ENCODE measurements at places on chromosomes 12 and 14.

- DNase-seq, result no peak
Measured at GRCh38 chr14:68513137-68513536, 279.7 kb downstream of the ZFP36L1 start.

- no peak for DNase-seq
Measured at GRCh38 chr14:32324601-32325000, 4.5 kb upstream of the AKAP6 start.

GRCh38 chr14:95328729-95329503 lies 9.2 kb upstream of the CLMN start:
- DNase-seq, result no peak

GRCh38 chr12:109016016-109016415 lies 4.9 kb downstream of the SVOP start:
- DNase-seq, result no peak

DNA sequence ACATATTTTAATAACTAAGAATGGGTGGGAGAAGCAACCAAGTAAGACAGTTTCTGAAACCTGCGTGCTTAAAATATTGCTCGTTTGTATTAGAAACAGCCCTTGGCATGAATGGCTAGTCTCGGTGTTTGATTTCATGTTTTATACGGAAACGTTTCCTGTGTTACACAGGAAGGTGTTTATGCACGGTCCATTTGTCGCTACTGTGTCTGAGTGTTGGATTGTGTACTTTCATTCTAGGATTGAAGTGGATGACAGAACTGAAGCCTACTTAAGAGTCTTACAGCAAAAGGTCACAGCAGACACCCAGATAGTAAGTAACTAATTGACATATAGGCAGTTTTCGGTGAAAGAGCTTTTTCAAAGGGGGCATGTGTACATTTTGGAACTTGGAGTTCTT lies 19.6 kb downstream of the PIWIL1 start:
- no peak for DNase-seq

DNA sequence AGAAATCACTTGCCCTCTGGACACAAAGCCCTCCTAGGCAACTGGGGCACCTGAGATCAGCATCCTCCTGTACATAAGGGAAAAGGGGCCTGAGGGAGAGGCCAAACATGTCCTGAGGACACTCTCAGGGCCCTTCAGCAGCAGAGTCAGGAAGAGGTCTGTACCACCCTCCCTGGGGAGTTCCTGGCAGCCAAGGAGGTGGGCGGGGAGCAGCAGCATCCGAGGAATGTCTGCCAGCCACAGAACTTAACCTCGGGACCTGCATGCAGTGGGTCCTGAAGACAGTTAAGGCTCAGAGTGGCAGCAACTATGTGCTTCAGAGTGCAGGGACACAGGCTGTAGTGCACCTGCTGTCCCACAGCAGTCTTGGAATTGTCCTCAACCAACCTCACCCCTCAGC lies 62.1 kb downstream of the SPTB start:
- DNase-seq, result no peak

DNA sequence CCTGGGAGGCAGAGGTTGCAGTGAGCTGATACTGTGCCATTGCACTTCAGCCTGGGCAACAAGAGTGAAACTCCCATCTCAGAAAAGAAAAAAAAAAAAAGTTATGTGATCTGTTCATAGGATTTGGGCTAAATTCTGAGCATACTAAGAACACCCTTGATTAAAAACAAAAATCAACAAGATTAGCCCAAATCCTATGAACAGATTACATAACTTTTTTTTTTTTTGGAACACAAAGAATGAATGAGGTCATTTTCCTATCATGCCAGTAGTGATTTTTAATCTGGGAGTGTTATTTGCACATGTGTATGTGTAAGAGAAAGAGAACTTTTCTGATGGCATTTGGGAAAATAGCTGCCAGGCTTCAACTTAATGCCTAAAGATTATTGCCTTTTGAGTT lies 208.7 kb downstream of the ERC1 start:
- no peak for DNase-seq

GRCh38 chr12:75750716-75751306 lies 239.4 kb upstream of the KRR1 start:
- no peak for DNase-seq

- DNase-seq, result no peak
Measured at GRCh38 chr12:3252450-3252891, 175.3 kb downstream of the TSPAN9 start.

DNA sequence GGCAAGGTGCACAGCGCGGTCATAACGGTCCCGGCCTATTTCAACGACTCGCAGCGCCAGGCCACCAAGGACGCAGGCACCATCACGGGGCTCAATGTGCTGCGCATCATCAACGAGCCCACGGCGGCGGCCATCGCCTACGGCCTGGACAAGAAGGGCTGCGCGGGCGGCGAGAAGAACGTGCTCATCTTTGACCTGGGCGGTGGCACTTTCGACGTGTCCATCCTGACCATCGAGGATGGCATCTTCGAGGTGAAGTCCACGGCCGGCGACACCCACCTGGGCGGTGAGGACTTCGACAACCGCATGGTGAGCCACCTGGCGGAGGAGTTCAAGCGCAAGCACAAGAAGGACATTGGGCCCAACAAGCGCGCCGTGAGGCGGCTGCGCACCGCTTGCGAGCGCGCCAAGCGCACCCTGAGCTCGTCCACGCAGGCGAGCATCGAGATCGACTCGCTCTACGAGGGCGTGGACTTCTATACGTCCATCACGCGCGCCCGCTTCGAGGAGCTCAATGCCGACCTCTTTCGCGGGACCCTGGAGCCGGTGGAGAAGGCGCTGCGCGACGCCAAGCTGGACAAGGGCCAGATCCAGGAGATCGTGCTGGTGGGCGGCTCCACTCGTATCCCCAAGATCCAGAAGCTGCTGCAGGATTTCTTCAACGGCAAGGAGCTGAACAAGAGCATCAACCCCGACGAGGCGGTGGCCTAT lies 875 bp downstream of the HSPA2 start:
- DNase-seq, result no peak

- DNase-seq, result no peak
Measured at GRCh38 chr12:48969833-48970701, 1.5 kb downstream of the WNT10B start.

- DNase-seq, result no peak
Measured at GRCh38 chr12:91397866-91398532, 215.4 kb upstream of the DCN start.

DNA sequence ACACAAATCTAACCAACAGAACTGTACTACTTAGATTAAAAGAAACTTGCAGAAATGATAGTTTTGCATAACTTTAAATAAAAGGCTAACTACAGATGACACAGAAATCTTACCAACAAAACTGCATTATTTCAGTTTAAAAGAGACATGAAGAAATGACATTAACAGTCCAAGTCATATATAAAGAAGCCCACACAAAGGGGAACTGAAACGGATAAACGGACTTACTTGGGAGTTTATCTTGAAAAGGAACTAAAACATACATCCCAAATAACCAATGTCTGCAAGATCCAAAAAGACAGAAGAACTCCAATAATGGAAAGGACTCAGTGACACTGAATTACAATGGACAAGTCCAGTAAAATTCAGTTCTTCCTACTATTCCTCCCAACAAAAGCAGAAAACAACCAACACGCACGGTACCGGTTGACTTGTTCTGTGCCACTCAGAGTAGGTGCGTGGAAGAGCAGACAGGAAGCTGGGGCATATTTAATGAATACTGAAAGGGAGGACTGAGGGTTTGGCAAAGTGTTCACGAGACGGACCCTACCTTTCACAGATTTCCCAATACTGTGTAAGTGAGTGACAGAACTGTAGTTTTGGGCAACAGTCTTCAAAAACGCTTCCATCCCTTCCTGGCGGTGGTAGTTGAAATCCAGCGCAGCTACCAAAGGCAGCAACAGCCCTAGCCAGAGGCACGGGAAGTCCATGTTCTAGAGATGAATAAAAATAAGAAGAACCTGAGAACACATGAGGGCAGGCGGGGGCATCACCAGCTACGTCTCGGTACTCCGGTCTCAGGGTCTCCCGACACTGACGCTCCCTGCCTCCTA lies 627 bp downstream of the CPM start:
- peak; percentile 2 for DNase-seq

GRCh38 chr14:53542732-53543131 lies 389.6 kb upstream of the DDHD1 start:
- DNase-seq, result no peak

GRCh38 chr12:114512351-114512750 lies 106.4 kb upstream of the TBX5 start:
- no peak for DNase-seq

DNA sequence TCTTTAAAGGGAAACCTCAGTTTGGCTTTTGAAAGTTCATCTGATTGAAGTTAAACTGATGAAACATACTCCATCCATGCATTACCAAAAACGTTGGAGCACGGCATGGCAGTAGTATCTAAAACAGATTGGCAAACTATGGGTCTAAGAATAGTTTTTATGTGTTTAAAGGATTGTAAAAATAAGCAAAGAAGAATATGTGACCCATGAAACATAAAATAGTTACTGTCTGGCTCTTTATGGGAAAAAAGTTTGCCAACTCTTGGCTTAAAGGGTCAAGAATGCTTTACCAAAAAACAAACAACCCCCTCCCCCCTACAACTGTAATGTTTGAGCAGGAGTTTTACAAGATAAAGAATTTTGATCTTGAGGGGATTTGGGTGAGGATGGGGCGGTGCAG lies 32.6 kb downstream of the TRAF3 start:
- no peak for DNase-seq

GRCh38 chr12:32450768-32451167 lies 51.4 kb downstream of the FGD4 start:
- DNase-seq, result no peak

- DNase-seq, result no peak
Measured at GRCh38 chr12:32585680-32586079, 93.4 kb upstream of the DNM1L start.

DNA sequence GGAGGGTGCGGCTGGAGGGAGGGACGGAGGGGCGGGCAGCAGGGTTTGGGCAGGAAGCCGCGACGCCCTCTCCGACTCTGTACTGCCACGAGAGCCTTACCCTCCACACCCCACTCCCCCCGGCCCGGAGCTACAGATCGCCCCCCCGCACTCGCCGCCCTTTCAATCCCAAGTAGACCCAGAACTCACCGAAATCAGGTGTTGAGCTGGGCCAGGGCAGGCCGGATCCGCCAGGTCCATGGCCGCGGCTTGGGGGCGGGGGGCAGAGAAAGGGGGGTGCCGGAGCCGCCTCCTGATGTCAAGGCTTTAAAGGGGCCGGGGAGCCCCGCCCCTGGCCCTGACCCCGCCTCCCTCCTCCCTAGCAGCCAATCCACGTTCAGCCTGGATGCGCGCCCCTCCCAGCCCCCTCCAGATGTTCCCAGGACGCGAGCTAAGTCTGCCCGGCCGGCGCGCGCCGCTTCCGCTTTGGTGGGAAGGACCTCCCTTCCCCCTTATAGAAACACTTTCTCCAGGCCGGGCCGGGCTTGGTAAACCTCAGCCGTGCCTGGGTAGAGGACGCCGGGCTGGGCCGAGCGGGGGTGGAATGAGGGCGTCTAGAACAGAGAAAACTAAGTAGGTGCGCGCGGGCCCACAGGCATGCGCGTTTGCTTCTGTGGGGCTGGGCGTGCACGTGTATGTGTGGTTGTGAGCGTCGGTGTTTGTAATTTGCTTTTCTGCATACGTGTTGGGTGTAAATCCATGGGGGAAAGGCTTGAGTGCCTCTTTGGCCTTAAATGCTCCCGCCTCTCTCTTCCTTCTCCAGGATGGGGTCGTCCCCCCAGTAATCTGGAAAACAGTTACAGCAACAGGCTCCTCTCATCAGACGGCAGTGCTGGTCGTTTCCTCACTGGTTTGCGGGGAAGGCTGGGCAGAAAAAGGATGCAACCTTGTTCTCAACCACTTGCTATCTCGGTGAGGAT lies at the start of gene NCKAP5L:
NCKAP5L (minus strand) TSS at position 281 of the 959 bp plus-strand sequence. CDS start 24,369 bp downstream, outside the sequence.
- DNase-seq, result peak; percentile 91

DNA sequence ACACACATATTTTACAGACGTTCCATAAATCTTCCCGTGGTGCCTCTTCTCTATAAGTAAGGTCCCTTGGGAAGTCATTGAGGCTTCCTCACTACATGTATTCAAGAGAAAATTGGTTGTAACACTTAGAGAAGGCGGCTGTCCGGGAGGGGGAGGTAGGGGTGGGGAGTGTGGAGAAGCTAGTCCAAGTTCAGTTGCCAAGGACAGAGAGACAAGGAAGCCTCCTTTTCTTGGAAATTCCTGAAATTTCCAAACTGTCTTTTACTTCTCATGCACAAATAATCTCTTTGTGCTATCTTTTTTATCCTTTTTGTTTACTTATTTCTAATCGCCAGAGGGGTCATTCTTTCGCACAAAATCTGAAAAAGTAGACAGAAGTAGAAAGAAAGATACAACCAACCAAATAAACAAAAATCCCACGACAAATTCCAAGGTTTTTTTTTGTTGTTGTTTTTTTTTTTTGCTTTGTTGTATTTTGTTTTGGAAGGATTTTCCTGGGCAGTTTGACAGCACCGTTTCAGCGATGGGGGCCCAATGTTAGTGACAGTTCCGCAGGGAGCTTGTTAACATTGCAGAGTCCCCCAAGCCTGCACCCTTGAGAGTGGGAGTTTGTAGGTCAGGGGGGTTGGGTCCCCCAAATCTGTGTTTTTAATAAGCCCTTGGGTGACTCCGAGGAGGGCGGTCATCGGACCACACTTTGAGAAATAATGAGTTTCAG lies 45.2 kb downstream of the MAP1LC3B2 start:
- no peak for DNase-seq

DNA sequence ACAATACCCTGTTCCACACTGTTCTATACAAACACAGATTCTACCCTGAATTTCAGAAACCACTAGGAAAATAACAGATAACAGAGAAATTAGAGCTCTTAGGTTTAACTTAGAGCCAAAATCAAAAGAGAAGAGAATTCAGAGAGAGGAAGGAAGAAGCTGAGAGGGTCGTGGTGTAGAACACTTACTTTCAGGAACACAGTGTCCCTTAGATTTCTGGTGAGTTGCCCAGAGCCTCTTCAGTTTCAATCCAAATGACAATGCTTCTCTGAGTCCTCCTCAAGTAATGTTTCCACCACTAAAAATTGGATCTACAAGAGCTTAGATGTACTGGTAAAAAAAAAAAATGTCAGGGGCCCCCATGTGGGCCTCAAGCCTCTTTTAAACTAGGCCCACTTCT lies 2.6 kb downstream of the YAF2 start:
- DNase-seq, result no peak

DNA sequence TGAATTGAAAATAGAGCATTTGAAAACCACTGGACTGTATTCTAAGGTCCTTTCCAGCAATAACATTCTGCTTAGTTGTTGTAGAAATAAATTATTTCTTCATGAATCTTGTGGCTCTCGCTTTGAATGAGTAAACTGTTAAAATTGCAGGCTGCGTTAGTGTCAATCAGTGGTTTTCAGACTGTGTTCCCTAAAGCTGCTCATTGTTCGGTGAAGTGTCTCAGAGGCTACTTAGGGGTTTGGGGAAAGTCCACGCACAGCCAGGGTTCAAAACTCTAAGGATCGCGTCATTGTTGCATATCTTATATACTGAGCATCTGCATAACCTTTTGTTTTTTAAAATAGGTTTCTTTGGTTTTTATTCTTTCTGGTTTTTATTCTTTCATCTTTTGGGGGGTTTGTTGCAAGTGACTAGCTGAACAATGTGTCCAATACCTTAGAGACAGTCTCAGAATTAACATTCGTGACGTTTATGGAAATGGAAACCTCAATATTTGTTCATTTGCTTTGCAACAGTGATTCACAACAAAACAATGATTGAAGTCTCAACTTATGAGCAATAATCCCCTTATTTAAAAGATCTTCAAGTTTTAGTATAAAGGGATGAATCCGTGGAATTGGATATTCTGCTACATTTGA lies 108.1 kb downstream of the TTLL5 start:
- DNase-seq, result no peak

- no peak for DNase-seq
Measured at GRCh38 chr14:28676479-28676878, 90.1 kb upstream of the FOXG1 start.

- DNase-seq, result no peak
Measured at GRCh38 chr14:50040401-50040775, 76.0 kb downstream of the VCPKMT start.

- DNase-seq, result no peak
Measured at GRCh38 chr14:92726135-92726932, 22.1 kb downstream of the LGMN start.

All from stimulated activated CD4-positive, alpha-beta T cell treated with anti-CD3 and anti-CD28 coated beads, Interleukin-15, amount 100 ng/mL, for 48 hours (primary cell).